ENCODE measurements at places on chromosomes 4 and X.

DNA sequence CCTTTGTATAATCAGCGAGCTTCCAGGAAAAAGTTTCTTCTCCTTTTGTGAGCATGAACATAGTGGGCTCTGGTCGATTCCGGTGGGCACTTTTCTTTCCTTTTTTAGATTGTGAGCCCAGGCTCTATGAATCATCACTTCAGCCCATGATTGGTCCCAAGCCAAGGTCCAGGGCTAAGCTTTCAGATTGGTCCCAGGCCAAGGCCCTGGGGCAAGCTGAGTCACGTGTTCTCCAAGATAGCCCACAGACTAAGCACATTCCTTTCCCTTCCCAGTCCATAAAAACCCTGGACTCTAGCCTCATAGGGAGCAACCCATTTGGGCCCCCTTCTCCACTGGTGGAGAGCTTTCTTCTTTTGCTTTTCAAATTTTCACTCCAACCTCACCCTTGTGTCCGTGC is 430.5 kb downstream of the NAP1L3 start:
- no peaks in the 10 kb centered on the region for H3K4me1 ChIP-seq
- H3K36me3 ChIP-seq: no peaks in the 10 kb centered on the region
- H3K27ac ChIP-seq: no peak overlapping the region
- H3K27me3 ChIP-seq: no peaks in the 10 kb centered on the region

DNA sequence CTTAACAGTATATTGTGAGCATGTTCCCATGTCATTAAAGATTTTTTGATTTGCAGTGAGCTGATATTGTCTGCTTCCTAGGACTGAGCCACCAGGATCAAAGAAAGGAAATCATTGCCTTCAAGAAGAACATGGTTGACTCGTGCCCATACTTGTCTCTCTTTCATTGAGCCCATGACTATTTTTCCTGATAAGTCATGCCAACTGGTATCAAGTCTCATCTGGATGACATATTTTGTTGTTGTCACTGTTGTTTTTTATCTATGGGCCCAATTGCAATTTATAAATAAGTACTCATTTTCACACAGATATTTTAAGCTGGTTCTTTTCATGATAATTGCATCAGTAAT is 10.2 kb upstream of the RHOH start:
- no peak overlapping the region for H3K27ac ChIP-seq
- H3K4me1 ChIP-seq: no peaks in the 10 kb centered on the region
- H3K36me3 ChIP-seq: no peaks in the 10 kb centered on the region
- H3K27me3 ChIP-seq: no peaks in the 10 kb centered on the region

DNA sequence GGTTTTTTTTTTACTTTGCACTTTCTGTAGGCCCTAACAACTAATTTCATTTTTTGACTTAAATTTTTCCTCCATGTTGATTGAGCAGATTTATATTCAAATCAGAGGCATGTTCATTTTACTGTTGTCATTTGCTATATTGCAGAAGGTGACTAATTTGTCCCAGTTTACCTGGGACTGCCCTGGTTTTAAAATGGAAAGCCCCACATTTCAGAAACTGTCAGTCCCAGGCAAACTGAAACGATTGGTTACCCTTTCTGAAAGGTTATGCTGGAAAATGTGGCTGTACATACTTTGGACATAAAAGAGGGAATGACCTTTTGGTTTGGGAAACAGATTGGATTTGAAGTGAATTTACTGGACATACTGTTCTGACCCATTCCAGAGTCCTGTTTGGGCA is 160.0 kb downstream of the SPCS3 start:
- H3K4me3 ChIP-seq: no peak overlapping the region
- no peaks in the 10 kb centered on the region for H3K4me1 ChIP-seq
- no peaks in the 10 kb centered on the region for H3K36me3 ChIP-seq

DNA sequence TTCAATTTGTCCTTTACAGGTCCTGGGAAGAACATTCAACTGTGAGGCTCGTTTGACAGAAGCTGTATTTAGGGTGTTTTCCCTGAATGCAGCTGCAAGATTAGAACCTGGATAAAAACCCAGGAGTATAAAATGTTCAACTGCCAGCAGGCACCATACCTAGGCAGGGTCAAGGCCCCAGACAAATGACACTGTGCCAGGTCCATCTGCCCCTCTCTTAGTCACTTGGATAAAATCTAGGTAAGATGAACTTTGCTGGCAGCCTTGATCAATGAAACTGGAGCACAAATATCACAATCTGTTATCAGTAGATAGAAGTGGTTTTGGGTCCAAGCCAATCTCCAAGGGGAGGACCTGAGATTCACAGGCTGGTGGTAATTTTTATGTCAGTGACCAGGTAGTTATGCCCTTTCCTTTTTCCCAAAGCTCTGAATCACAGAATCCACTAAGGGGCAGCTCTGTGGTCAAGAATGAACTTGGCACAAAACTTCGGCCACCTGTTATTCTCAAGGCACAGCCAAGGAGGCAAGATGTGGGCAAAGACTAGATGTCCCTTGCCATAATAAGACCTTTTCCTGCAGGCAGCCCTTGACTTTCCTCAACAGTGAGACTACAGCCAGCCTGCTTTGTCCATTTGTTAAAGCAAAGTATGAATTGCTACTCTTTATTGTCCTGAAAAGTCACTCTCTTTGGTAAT is 501.0 kb downstream of the PPARGC1A start:
- no peak overlapping the region for H3K27ac ChIP-seq
- H3K27me3 ChIP-seq: no peaks in the 10 kb centered on the region
- H3K36me3 ChIP-seq: no peaks in the 10 kb centered on the region
- no peak overlapping the region for H3K4me3 ChIP-seq
- H3K4me1 ChIP-seq: no peaks in the 10 kb centered on the region

- no peak overlapping the region for H3K4me3 ChIP-seq
- DNase-seq: no peak
- H3K4me1 ChIP-seq: no peaks in the 10 kb centered on the region
- H3K27ac ChIP-seq: no peak overlapping the region
- H3K27me3 ChIP-seq: no peaks in the 10 kb centered on the region
Measured at GRCh38 chr4:154390324-154390723, 101.3 kb downstream of the DCHS2 start.

DNA sequence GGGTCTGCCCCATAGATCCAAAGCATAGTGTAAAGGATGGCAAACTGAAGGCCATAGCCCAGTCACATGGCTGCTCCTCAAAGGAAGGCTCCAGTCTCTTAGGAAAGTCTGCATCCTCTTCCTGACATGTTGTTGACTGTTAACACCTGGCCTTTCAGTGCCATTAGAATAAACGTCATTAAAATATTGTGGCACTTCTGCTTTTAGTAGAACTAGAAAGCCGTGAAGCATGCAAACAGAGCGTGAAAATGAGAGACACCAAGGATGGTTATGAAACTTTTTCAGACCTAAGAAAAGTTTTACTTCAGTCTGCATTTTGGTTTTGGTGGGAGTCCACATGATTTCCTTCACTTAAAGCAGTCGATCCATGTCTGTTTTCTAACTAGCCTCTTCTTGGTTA is 41.1 kb upstream of the AFF2 start:
- H3K4me1 ChIP-seq: no peaks in the 10 kb centered on the region
- H3K27ac ChIP-seq: no peak overlapping the region
- no peaks in the 10 kb centered on the region for H3K27me3 ChIP-seq
- no peaks in the 10 kb centered on the region for H3K36me3 ChIP-seq

DNA sequence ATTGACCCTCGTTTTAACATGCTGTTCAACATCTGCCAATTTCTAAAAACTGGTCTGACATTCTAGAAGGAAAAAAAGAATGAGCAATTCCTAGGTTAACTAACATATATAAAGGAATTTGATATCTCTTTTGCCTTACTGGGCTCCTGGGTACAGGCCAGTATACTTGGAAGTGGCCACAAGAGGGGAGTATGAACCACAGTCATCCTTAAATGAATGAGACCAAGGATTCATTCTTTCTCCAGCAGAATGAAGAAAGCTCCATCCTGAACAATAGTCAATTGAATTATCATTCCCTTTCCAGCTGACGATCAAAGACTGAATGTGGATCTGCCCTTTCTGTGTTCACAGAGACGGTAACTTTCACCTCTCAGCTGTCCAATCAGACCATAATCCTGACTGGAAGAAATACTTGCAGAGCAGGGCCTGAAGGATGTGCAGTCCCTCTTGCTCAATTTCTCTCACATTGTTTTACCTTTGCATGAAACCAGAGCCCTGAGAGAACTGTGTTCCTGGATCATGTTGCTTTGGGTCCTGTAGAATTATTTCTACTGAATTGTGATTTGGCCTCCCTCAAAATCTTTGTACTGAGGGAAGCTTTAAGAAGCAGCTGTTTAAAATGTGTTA is 14.8 kb upstream of the SPARCL1 start:
- H3K4me1 ChIP-seq: peaks cover 9% of the 10 kb centered on the region
- H3K36me3 ChIP-seq: no peaks in the 10 kb centered on the region
- peak overlapping the region; percentile 32 for H3K27ac ChIP-seq
- no peaks in the 10 kb centered on the region for H3K27me3 ChIP-seq
- DNase-seq: peak; percentile 65

DNA sequence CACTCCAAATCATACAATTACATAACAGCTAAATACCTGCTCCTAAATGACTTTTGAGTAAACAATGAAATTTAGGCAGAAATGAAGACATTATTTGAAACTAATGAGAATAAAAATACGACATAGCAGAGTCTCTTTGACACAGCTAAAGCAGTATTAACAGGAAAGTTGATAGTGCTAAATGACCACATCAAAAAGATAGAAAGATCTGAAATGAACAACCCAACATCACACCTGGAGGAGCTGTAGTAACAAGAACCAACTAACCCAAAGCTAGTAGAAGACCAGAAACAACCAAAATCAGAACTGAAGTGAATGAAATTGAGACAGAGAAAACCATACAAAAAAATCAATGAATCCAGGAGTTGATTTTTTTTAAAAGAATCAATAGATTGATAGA is 257.8 kb downstream of the ARAP2 start:
- H3K36me3 ChIP-seq: no peaks in the 10 kb centered on the region
- no peaks in the 10 kb centered on the region for H3K27me3 ChIP-seq
- DNase-seq: no peak
- H3K4me1 ChIP-seq: no peaks in the 10 kb centered on the region
- H3K27ac ChIP-seq: no peak overlapping the region
- no peak overlapping the region for H3K4me3 ChIP-seq

DNA sequence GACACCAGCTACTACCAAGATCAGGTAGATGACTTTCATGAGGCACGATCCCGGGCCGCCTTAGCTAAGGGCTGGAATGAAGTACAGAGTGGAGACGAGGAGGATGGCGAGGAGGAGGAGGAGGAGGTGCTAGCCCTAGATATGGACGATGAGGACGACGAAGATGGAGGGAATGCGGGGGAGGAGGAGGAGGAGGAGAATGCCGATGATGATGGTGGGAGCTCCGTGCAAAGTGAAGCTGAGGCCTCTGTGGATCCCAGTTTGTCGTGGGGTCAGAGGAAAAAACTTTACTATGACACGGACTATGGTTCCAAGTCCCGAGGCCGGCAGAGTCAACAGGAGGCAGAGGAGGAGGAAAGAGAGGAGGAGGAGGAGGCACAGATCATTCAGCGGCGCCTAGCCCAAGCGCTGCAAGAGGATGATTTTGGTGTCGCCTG is 481 bp downstream of the UTP3 start:
- peak overlapping the region; percentile 81 for H3K4me3 ChIP-seq
- DNase-seq: no peak
- peak overlapping the region; percentile 82 for H3K27ac ChIP-seq
- H3K36me3 ChIP-seq: no peaks in the 10 kb centered on the region

GRCh38 chr4:831483-831805 is 5.5 kb upstream of the CPLX1 start:
- H3K4me3 ChIP-seq: no peak overlapping the region
- no peak for DNase-seq
- H3K4me1 ChIP-seq: peaks cover 5% of the 10 kb centered on the region

DNA sequence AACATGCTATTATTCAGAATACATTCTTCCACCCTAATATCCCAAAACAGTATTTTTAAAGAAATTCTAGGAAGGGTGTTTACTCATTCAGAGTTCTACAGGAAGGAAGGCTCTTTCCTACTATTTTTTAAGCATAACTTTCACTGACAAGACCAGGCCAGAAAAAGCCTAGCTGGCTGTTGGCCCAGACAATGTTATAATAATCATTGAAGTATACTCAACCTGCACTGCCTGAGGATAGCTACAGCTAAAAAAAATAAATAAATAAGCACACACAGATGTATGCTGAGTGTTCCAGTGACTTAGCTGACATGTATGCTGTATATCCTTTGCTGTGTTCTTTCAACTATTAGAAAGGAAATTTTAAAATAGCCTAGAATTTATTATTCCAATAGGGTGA is 145.8 kb upstream of the SPRY1 start:
- H3K4me3 ChIP-seq: no peak overlapping the region
- DNase-seq: no peak
- H3K36me3 ChIP-seq: no peaks in the 10 kb centered on the region
- no peaks in the 10 kb centered on the region for H3K27me3 ChIP-seq
- H3K4me1 ChIP-seq: peaks cover 46% of the 10 kb centered on the region
- H3K27ac ChIP-seq: no peak overlapping the region

DNA sequence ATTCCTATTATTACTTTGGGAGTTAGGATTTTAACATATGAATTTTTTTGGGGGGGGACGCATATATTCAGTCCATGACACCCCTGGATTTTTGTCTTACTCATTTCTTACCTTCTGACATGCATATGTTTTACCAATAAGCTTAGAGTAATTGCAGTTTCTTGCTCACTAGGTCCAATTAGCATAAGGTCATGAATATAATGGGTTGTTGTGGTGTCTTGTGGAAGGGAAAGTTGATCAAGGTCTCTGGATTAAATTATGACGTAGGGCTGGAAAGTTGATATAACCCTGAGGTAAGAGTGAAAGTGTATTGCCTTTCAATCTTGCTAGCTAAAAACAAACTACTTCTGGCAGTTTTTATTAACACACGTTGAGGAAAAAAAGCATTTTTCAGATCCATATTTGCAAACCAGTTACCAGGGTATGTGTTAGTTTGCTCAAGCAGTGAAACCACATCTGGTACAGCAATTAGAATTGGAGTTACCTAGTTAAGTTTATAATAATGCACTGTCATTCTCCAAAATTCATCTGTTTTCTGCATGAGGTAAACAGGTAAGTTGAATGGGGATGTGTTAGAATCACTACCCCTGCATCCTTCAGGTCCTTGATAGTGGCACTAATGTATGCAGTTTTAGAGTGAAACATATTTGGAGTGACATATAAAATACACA is 32.0 kb downstream of the STIM2 start:
- no peak overlapping the region for H3K4me3 ChIP-seq
- no peak overlapping the region for H3K27ac ChIP-seq
- no peaks in the 10 kb centered on the region for H3K36me3 ChIP-seq
- DNase-seq: no peak
- H3K4me1 ChIP-seq: no peaks in the 10 kb centered on the region
- no peaks in the 10 kb centered on the region for H3K27me3 ChIP-seq

- H3K27ac ChIP-seq: no peak within 1 kb of the TSS
- H3K27me3 ChIP-seq: no peaks in the 10 kb centered on the region
- H3K4me1 ChIP-seq: peaks cover 8% of the 10 kb centered on the region
- peak within 1 kb of the TSS; percentile 29 for H3K4me3 ChIP-seq
- no peak for DNase-seq
Measured at GRCh38 chr4:140497747-140498636, at the start of gene MGAT4D. TSS of gene MGAT4D (minus strand) at chr4:140498293. CDS start at chr4:140498222, 71 bp downstream.

- no peak for DNase-seq
- no peaks in the 10 kb centered on the region for H3K27me3 ChIP-seq
- H3K4me3 ChIP-seq: no peak overlapping the region
- H3K27ac ChIP-seq: no peak overlapping the region
- no peaks in the 10 kb centered on the region for H3K4me1 ChIP-seq
- H3K36me3 ChIP-seq: no peaks in the 10 kb centered on the region
Measured at GRCh38 chr4:97828646-97829045, 314.6 kb downstream of the STPG2 start.

GRCh38 chrX:9759337-9759736 is 6.3 kb downstream of the GPR143 start:
- DNase-seq: no peak
- no peak overlapping the region for H3K4me3 ChIP-seq
- no peaks in the 10 kb centered on the region for H3K36me3 ChIP-seq
- H3K4me1 ChIP-seq: no peaks in the 10 kb centered on the region
- H3K27ac ChIP-seq: no peak overlapping the region
